Activated naive CD4-positive, alpha-beta T cell treated with anti-CD3 and anti-CD28 coated beads, Interleukin-2, amount 50 U/mL, for 72 hours (primary cell): ENCODE measurements at places on chromosomes 1 and 21.
A peak's percentile ranks its signal among the peaks of the same experiment; 100 is the strongest.

GRCh38 chr1:6962996-6963911 lies 178.0 kb downstream of the CAMTA1 start:
- DNase-seq: peak; percentile 82

GRCh38 chr1:153803470-153804056 lies 28.4 kb downstream of the SLC27A3 start:
- DNase-seq: no peak

GRCh38 chr1:41497056-41497440 lies 12.6 kb upstream of the EDN2 start:
- no peak for DNase-seq

GRCh38 chr1:228267962-228268880 lies 60.4 kb downstream of the OBSCN start:
- no peak for DNase-seq
